ENCODE measurements at places on chromosomes 7 and 10.

GRCh38 chr7:89554209-89554608 is 600.1 kb upstream of the STEAP1 start:
- DNase-seq: no peak

- DNase-seq: no peak
Measured at GRCh38 chr10:73110345-73110849, at the start of gene NUDT13. Gene NUDT13 (plus strand): TSS chr10:73110455. CDS start chr10:73114366, 3,911 bp downstream.

DNA sequence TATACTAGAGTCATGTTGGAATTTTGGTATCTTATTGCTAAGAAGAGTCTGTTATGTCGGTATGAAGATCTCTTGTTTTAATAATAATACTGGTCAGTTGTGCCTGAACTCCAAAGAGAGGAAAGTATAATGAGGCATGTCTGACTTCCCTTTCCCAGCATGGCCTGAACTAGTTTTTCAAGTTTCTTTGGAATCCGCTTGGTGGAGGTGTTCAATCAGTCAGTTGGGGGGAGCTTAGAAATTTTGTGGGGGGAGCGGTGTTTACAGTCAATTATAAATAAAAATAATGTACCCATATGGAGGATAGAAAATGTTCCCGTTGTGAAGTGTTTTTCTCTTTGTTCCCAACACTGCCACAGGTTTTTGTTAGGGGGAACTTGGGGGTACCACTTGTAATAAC is 1.5 kb upstream of the TRDMT1 start:
- DNase-seq: no peak

DNA sequence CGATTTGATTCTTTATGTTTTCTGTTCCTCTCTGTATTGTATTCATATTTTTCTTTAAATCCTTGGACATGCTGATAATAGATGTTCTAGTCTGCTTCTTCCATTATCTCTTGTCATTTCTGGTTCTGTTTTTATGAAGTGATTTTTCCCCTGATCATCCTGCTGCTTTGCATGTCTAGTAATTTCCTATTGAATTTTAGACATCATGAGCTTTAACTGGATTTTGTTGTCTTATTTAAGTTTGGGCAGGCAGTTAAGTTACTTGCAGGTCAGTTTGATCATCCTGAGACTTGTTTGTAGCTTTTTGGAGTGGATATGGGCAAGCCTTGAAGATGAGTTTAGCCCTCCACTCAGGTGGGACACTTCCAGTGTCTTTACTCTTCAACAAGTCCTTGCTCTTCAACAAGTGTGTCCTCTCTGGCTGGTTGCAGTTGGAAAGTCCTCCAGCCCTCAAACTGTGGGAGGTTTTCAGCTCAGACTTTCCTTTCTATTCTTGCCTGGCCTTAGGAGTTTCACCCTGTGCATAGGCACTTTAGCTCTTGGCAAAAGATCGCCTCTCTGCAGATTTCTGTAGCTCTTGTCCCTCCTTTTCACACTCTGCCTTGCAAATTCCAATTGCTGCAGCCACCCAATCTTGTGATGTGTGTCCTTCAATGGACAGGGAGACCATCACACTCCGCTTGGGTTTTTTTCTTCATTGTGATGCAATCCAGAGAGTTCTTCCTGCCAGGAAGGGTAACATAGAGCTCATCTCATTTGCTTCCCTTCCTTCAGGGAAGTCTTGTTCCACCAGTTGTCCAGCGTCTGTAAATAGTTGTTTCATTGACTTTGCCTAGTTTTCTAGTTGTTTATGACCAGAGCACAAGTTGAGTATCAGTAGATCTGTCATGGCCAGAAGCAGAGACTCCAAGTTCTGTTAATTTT is 197.2 kb upstream of the SH2B2 start:
- no peak for DNase-seq

DNA sequence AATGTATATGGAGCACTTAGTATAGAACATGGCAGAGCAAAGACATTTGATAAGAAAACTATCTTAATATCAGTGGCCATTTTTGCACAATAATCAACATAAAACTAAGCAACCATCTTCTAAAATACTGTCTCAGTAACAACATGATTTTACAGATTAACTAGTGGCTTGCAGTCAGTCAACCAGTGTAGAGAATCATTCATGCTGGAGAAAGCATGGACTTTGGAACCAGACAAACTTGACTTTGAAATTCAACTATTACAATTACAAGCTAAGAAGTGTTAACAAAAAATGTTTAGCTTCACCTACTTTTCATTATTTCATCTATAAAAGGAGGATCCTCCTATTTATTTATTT is 27.7 kb downstream of the CUBN start:
- no peak for DNase-seq

DNA sequence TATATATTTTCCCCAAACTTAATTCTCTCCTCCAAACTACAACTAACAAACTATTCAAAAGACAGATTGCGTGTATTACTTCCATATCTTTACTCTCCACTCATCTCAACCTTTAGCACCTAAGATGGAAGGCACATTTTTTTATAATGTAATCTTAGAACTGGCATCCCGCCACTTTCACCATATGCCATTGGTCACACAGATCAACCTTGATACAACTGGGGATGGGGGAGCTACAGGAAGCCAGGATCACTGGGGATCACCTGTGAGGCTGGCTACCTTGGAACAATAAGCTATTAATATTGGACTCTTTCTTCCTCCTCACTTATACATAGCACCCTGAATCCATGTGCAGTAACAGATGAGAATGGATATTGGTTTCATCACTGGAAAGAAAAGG is 469.6 kb upstream of the LRRN3 start:
- DNase-seq: no peak

DNA sequence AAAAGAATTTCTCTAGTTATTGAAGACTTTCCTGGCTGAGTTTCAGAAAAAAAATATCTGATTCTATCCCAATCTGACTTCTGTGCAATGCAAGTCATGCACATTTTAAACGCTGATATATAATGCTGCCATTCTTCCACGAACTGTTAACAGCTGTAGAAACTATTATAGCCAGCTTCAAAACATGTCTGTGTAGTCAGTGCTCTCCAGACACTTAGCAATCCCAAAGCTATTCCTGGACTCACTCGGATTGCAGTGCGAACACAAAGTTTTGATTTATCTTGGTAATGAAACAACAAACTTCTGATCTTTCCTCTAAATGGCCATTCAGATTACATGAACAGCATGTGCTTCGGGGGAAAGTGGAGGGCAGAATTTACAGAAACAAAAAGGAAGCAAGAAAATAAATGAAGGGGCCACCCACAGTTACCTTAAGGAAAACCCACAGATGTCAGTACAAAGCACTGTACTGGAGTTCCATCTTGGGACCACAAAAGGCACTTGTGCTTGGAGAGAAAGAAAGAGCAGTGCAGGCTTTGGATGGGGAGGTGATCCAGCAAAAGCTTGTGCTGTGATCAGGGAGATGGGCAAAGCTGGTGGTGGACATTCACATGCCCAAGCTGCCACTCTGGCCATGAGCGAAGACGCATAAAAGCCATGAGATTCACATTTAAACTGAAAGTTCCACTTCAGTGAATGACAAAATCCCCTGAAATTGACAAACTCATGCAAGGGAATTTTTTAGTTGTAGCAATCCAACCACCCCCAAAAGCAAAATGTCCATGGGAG is 32.1 kb upstream of the ADO start:
- DNase-seq: no peak

DNA sequence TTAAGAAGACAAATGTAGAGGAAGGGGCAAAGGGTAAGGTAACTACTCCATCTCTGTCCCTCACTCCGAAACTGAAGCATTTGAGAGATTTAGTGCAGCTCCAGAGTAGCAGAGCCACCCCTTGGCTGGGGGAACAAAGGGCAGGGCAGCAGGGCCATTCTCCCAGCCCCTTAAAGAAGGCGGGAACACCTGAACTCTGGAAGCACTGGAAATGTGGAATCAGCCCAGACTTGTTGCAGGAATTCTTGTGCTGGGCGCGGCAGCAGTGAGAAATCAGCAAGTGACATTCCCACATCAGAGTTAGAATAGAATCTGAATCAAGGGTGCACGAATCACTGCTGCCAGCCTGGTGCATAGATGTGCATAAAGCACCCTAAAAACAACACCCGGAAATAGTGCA is 34.4 kb upstream of the GRM8 start:
- DNase-seq: no peak

GRCh38 chr7:44085546-44085945 is 3.2 kb upstream of the POLM start:
- no peak for DNase-seq

GRCh38 chr10:114166043-114166442 is 8.0 kb downstream of the CCDC186 start:
- no peak for DNase-seq

GRCh38 chr7:71221549-71221948 is 89.6 kb downstream of the GALNT17 start:
- no peak for DNase-seq

- DNase-seq: no peak
Measured at GRCh38 chr10:14635043-14635710, 139.5 kb downstream of the FAM107B start.

GRCh38 chr7:15306296-15306695 is 255.5 kb downstream of the AGMO start:
- no peak for DNase-seq

- DNase-seq: no peak
Measured at GRCh38 chr10:5971886-5972285, 5.5 kb downstream of the IL15RA start.

DNA sequence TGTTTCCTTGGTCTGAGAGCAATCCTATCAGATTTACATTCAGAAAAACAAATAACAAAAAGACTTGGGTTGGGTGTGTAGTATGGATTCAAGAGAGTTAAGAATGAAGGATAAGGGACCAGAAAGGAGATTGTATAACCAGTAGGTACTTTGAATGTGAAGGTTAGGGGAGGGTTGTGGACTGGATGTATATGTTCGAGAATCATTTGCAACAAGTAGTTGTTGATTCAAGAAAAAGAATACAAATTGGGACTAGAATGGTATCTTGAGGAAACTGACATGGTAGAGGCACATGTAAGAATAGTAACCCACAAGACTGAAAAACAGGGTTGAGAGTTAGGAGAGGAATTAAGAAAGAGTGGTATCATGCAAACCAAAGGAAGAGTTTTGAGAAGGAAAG is 240.0 kb upstream of the PPP1R3A start:
- DNase-seq: no peak

DNA sequence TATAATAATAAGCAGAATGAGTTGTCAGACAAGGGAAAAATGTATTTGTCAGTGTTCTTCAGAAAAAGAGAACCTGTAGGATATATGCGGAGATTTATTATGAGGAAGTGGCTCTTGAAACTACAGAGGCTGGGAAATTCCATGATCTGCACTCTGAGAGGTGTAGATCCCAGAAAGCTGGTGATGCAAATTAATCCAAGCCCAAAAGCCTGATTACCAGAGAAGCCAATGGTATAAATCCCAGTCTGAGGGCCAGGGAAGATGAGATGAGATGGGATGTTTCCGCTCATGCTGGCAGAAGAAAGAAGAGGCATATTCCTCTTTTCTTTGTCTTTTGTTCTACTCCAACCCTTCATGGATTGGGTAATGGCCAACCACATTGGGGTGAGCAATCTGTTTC is 732.8 kb upstream of the IGFBP3 start:
- no peak for DNase-seq

DNA sequence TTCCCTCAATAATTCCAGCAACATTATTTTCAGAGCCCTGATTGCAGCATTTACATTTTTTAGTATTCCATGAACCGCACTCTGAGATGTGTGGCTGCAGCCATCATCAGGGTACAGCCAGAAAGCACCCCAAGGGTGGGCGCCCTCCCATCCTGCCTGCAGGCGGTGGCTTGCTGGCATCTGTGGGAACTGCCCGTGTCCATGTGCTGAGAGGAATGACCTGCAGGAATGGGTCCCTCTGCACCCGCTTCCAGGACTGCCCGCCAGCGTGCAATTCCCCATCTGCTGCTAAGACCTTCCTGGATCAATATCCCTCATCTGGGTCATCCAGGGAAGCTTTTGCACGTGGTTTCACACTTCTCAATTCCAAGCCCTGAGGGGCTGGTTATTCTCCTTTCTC is 32.8 kb upstream of the NUB1 start:
- no peak for DNase-seq

DNA sequence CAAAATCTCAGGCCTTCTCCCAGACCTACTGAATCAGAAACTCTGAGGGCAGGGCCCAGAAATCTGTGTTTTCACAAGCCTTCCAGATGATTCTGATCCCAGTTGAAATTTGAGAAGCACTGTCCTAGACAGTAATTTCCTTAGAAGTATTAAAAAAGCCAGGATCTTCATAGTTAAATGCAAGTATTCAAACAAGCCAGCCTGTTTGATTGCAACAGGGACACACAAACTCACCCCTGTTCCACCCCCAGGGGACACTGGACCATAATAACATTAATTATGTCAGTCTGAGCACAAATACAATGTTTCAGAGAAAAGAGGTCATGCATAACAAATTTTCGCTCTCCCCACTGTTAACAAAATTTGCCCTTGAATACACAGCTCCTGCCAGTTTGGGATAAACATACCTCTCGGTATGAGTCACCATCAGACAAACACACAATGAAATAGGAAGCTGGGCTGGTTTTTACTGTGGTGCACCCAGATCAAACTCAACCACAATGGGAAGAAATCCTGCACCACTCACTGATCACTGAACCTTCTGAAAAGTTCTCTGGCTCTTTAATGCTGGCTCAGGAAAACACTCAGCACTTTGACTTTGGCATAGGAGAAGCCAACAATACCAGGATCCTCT is 34.3 kb downstream of the ABLIM1 start:
- no peak for DNase-seq

GRCh38 chr7:132105096-132105495 is 471.2 kb downstream of the PLXNA4 start:
- DNase-seq: no peak

DNA sequence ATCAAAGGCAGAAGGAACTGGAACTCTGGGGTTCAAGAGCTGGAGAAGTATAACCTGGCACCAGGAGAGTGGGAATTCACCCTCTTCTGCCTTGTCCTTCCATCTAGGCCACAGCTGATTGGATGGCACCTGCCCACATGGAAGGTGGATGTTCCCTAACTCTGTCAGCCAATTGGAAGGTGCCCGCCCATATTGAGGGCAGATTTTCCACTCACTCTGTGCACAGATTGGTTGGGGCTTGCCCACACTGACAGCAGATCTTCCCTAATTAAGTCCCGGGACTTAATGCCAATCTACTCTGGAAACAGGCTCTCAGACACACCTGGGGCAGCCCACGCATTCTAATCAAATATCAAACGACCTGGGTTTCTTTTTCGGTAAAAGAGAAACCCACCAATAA is 1142.3 kb upstream of the CELF2 start:
- no peak for DNase-seq

DNA sequence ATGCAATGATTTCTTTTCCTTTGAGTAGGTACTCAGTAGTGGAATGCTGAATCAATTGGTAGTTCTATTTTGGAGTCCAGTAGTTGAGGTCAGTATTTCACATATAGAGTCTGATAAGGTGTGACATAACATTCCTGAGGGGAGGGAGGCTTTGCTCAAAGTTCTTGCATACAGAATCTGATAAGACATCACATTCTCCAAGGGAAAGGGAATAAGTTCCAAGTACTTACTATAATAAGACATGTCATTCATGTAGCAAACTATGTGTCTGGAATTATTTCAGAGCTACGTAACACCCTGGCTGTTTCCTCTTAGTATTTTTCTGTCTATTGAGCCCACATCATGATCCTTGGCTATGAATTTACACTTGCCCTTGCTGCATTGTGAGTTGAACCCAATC is 74.3 kb upstream of the POM121L12 start:
- no peak for DNase-seq
